Spinal cord (tissue), 10 donors: ENCODE measurements at places on chromosomes 13 and 19. TPM values are rescaled to one million over a fixed set of nuclear protein-coding genes. Genes with fewer than 3 reads are reported as not detected.

RNF225 gene
- not detected for total RNA-seq

CYP4F8 gene
- not detected for total RNA-seq

GNA15 gene
- 3.6 TPM for total RNA-seq

ARMC6 gene
- 29.3 TPM for total RNA-seq

PROZ gene
- total RNA-seq = not detected

LRRC25 gene
- 2.4 TPM for total RNA-seq

ZNF558 gene
- 25.1 TPM for total RNA-seq

ZNF430 gene
- 21.2 TPM for total RNA-seq

IGSF23 gene
- not detected for total RNA-seq

RNF113B gene
- total RNA-seq = not detected

OR2Z1 gene
- not detected for total RNA-seq

PSG7 gene
- total RNA-seq = not detected

PEAK3 gene
- not detected for total RNA-seq

CILP2 gene
- total RNA-seq = 0.33 TPM

BEST2 gene
- total RNA-seq = not detected

GRK1 gene
- total RNA-seq = 0.44 TPM

CAMSAP3 gene
- 7.9 TPM for total RNA-seq

ZNF578 gene
- total RNA-seq = 10.6 TPM

ZNF524 gene
- total RNA-seq = 9.6 TPM

ZNF547 gene
- 8.0 TPM for total RNA-seq

ZNF583 gene
- total RNA-seq = 20.0 TPM

ZNF763 gene
- total RNA-seq = 5.7 TPM

EPS8L1 gene
- total RNA-seq = 4.0 TPM

SHISA7 gene
- 5.2 TPM for total RNA-seq

OR7A5 gene
- 0.39 TPM for total RNA-seq

GPR18 gene
- total RNA-seq = not detected

TMEM86B gene
- total RNA-seq = 1.9 TPM

NTF4 gene
- not detected for total RNA-seq

HCN2 gene
- total RNA-seq = 35.7 TPM

CEACAM5 gene
- total RNA-seq = not detected

CEACAM6 gene
- 0.33 TPM for total RNA-seq

SHD gene
- 10.4 TPM for total RNA-seq
